ENCODE measurements at places on chromosomes 16 and 17. TPM values are rescaled to one million over a fixed set of nuclear protein-coding genes. Genes with fewer than 3 reads are reported as not detected.

- no peak for DNase-seq
- H3K36me3 ChIP-seq = no peaks in the 10 kb centered on the region
- H3K4me3 ChIP-seq = no peak overlapping the region
- no peaks in the 10 kb centered on the region for H3K4me1 ChIP-seq
These were observed 5.8 kb downstream of the TMEM231 start for GRCh38 chr16:75550211-75550662.

- no peaks in the 10 kb centered on the region for H3K36me3 ChIP-seq
- H3K4me1 ChIP-seq = no peaks in the 10 kb centered on the region
- no peak overlapping the region for H3K4me3 ChIP-seq
- DNase-seq = no peak
- no peak overlapping the region for H3K27ac ChIP-seq
These were observed 65.3 kb upstream of the CRHR1 start for GRCh38 chr17:45718791-45719190.

GRCh38 chr17:82878527-82878926, 38.7 kb upstream of the ZNF750 start:
- peaks cover 3% of the 10 kb centered on the region for H3K4me1 ChIP-seq
- no peak overlapping the region for H3K4me3 ChIP-seq
- DNase-seq = no peak
- no peak overlapping the region for H3K27ac ChIP-seq
- no peaks in the 10 kb centered on the region for H3K27me3 ChIP-seq

DNA sequence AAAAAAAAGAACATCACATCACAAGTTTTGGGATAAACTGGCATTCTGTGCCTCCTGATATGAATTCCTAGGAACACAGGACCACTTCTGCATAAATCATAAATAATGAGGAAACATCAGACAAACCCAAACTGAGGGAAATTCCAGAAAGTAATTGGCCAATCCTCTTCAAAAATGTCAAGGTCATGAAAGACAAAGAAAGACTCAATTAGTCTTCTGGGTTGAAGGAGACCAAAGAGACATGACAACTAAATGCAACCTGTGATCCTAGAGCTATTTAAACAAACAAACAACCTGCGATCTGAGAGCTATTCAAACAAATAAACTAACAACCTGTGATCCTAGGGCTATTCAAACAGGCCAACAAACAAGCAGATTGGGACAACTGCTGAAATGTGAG, 144.3 kb downstream of the VPS53 start:
- no peak overlapping the region for H3K27ac ChIP-seq
- H3K4me1 ChIP-seq = peaks cover 2% of the 10 kb centered on the region
- DNase-seq = no peak
- no peaks in the 10 kb centered on the region for H3K36me3 ChIP-seq
- no peak overlapping the region for H3K4me3 ChIP-seq

KRTAP4-3 gene
- total RNA-seq = not detected

GPR179 gene
- total RNA-seq = 0.15 TPM

DNA sequence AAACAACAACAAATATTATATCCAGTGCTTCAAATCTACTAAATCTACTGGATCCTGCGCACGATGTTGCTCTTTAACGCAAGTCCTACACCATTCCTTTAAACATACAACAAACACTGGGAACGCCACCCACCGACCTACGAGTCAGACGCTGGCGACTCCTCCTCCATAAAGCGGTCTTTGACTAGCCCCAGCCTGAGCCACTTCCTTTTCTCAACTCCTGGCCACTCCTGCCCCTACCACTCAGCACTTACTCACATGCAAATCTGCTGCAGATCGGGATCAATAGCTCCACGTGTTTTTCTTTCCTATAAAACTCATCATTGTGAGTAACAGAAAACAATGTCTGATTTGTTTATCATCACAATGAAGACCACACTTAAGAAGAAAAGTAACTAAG, 32.8 kb upstream of the MNT start:
- peaks cover 2% of the 10 kb centered on the region for H3K4me1 ChIP-seq
- no peak for DNase-seq
- no peaks in the 10 kb centered on the region for H3K36me3 ChIP-seq
- no peak overlapping the region for H3K4me3 ChIP-seq

DNASE1L2 gene
- 0.37 TPM for total RNA-seq

DNA sequence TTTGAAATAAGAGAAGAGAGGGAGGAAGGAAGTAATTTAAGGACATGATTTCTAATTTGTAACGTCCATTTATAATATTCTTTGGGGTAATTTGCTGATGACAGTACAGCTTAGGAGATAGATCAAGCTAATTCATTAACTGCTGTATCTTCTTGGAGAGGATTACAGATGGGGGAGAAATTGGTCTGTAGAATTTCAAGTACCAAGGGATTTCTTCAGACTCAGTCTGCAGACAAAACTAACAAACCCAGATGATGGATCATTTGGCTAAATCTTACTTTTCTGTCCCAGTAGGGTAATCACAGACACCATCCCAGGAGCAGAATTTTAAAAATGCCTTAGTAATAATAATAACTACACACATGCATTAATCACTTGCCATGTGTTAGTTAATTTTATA, 711.8 kb downstream of the KCNJ2 start:
- no peaks in the 10 kb centered on the region for H3K36me3 ChIP-seq
- H3K27me3 ChIP-seq = no peaks in the 10 kb centered on the region
- no peak overlapping the region for H3K4me3 ChIP-seq
- no peak for DNase-seq
- H3K4me1 ChIP-seq = no peaks in the 10 kb centered on the region

PIK3R6 gene
- total RNA-seq = 0.18 TPM

CDH1 gene
- 118 TPM for total RNA-seq

DNA sequence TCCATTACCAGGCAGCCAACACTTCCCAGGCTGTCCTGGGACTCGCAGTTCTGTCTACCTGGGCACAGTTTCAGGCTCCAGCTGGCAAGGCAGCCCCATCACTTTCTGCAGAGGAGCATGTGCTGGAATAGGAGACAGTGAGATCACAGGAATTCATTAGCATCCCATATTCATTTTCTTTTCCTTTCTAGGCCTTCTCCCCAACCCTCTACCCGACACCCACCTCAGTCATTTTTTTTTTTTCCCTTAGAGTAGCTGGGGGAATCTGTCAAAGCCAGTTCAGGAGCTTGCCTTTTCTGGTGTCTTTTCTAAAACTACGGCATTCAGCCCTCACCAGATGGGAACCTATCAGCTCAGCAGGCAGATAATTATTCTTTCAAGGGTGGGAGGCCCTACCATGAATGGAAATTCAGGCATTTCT, 42.4 kb upstream of the FBXO47 start:
- H3K4me1 ChIP-seq = peaks cover 1% of the 10 kb centered on the region
- no peak overlapping the region for H3K4me3 ChIP-seq
- H3K36me3 ChIP-seq = no peaks in the 10 kb centered on the region
- H3K27me3 ChIP-seq = no peaks in the 10 kb centered on the region
- DNase-seq = no peak

- H3K4me3 ChIP-seq = no peak overlapping the region
- no peak overlapping the region for H3K27ac ChIP-seq
- DNase-seq = no peak
- H3K36me3 ChIP-seq = no peaks in the 10 kb centered on the region
- peaks cover 10% of the 10 kb centered on the region for H3K4me1 ChIP-seq
- H3K27me3 ChIP-seq = no peaks in the 10 kb centered on the region
These were observed 1.8 kb downstream of the MARVELD3 start for GRCh38 chr16:71627731-71628181.

DNA sequence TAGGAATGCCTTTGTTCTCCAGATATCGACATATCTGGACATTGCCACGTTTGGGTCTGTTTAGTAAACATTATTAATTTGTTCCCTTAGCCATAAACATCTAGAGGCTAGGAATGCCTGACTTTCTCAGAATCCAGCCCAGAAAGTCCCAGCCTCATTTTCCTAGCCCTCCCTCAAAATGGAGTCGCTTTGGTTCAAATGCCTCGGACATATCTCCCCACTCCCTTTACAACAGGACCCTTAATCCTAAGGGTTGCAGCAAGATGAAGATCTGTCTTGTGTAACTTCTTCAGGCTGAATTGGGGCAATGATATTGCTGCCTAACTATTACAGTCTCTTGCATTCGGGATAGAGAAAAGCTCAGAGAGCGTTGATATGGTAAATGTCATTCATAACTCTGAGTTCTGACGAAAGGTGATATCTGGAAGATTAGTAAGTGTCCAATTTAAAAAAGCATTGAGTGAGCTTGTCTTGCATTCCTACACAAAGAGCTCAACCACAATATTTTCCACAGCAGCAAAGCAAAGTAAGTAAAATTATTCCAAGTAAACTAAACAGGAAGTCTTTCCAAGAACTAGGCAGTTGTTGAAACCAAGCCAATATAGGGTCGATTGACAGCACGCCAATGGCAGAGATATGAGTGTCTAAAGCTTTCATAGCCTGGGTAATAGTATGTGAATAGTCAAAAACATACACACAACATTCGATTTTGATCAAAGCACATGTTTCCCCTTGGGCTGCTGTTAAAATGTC, 46.0 kb upstream of the ARL4D start:
- H3K27me3 ChIP-seq = no peaks in the 10 kb centered on the region
- H3K4me3 ChIP-seq = no peak overlapping the region
- DNase-seq = no peak
- no peak overlapping the region for H3K27ac ChIP-seq

DNA sequence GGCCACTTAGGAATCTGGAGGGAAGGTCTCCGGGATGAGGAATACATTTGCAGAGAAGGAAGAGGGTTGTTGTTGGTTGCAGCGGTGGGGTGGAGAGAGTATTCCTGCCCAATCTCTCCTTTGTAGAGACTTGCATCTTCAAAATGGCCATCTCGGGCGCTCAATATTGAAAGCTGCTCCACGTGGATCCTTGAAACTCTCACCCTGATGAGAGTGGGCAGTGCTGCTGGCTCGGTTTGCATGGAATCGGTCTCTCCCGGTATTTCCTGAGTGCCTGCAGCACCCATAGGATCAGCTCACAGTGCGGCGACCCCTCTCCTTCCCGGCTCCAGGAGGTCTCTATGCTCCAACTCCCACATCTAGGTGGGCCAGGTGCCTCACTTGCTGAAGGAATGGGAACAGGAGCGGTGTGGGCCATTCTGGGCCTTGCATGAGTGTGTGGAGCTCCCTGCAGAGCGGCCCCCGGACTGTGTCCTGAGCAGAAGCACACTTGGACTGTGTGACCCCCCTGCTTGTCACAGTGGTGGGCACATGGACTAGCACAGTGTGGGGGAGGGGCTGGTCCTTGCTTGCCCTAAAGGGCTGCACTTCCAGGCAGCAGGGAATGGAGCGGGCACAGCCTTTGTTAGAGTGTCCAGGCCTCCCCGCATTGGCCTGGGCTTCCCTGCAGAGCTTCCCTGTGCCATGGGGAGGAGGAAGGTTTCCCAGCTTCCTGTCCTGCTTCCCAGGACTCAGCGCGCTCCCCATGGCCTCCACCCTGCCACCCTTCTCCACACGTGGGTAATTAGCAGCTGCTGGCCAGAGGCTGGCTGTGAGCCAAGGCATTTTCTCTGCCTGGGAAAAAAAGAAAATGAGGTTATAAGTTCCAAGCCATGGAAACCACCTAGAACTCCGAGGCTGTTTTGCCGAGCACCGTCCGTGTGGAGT, 139.3 kb downstream of the IRF8 start:
- no peak overlapping the region for H3K4me3 ChIP-seq
- DNase-seq = no peak
- H3K27ac ChIP-seq = no peak overlapping the region
- H3K4me1 ChIP-seq = no peaks in the 10 kb centered on the region
- H3K27me3 ChIP-seq = no peaks in the 10 kb centered on the region

DNA sequence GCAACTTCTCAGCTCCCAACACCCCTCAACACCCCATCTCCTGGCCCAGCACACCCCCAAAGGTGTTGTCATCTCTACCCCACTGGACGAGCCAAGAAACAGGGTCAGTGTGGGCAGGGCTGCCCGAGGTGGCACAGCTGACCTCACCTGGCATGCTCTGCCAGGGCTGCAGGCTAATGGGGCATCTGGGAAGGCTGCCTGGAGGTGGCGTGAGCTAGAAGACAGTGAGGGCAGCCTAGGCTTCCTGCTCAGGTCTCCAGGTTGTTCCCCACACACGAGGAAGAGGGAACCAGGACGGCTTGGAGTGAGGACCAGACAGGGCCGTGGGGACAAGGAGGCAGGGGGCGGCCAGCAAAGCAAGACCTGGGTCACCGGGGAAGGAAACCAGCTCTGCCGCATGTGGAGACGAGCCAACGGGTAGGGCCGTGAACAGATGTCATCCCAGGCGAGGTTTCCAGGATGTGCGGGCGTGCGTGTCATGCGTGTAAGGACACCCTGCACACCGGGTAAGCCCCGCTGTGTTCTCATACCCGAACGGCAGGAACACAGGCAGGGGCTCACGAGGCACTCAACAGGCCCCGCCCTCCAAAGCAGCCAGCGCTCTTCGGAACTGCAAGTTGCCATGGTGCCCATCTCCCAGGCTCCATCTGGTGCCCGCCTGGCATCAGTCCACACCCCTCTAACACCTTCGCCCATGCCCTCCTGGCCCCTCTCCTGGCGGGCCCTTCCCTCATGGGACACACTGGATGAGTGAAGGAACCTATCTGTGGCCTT, 29.6 kb upstream of the PVALEF start:
- no peaks in the 10 kb centered on the region for H3K27me3 ChIP-seq
- no peak for DNase-seq
- H3K4me3 ChIP-seq = no peak overlapping the region
- no peak overlapping the region for H3K27ac ChIP-seq
- H3K4me1 ChIP-seq = no peaks in the 10 kb centered on the region
- H3K36me3 ChIP-seq = no peaks in the 10 kb centered on the region

DNA sequence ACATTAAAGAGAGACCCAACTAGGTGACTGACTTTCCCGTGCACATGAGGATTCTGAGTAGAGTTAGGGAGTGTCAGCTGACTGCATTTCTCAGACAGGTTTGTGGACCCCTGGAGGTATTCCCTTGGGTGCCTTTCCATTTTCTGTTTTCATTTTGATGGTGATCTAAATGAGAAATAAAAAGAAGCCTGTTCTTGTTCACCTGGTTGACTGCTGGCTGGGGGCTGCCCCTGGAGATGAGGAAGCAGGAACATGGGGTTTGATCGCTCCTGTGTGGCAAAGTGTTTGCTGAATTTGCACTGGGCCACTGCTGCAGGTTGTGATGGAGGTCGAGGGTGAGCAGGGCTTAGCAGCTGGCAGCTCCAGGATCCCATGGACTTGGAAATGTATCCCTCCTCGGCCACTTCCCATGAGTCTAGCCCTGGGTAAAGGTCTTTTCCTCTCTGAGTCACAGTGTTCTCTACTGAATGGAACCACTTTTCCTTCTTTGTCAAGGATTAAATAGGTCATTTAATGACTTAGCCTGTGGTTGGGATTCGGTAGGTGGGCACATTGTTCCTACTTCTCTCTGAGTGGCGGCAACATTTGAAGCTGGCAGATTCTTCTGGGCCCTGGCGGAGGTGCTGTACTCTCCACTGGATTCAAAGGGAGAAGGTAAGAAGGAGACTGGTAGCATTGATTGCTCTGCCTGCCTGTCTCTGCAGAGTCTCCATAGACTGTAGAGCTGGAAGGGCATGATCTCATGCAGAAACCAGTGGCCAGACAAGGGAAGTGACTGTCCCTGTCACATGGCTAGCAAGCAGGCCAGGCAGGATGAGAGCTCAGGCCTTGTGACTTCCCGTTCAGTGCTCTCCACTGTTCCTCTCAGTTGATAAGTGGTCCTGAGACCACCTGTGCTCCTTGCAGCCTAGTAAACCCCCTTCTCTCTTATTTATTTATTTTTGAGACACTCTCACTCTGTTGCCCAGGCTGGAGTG, 17.9 kb downstream of the SNX29 start:
- H3K27ac ChIP-seq = no peak overlapping the region
- H3K4me1 ChIP-seq = no peaks in the 10 kb centered on the region
- no peak for DNase-seq
- H3K4me3 ChIP-seq = no peak overlapping the region
- H3K36me3 ChIP-seq = no peaks in the 10 kb centered on the region

GRCh38 chr16:11432856-11433395, 87.7 kb downstream of the RMI2 start:
- no peak overlapping the region for H3K4me3 ChIP-seq
- no peak overlapping the region for H3K27ac ChIP-seq
- no peaks in the 10 kb centered on the region for H3K27me3 ChIP-seq
